ENCODE measurements at places on chromosomes 7 and 10.

DNA sequence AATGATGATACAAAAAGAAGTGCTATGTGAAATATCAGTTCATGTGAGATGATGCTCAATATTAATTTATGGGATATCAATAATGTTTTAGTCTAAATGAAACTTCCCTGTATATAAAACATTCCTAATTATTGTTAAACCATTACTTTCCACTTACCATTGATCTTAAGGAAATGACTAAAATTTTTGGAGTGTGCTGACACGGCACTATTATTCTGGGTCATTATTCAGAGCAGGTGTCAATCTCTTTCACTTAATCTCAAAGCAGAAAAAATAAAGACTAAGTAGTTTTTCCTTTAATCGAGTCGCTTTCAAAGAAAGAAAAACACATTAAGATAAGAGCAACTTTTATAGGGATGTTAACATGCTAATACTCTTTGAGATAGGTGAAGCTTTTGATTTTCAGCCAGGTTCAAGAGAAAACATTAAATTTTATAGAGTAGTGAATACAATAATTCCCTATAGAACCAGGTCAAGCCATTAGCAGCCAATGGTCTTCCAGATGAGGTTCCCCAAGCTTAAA is 11.4 kb upstream of the CREB5 start:
- no peak for DNase-seq

DNA sequence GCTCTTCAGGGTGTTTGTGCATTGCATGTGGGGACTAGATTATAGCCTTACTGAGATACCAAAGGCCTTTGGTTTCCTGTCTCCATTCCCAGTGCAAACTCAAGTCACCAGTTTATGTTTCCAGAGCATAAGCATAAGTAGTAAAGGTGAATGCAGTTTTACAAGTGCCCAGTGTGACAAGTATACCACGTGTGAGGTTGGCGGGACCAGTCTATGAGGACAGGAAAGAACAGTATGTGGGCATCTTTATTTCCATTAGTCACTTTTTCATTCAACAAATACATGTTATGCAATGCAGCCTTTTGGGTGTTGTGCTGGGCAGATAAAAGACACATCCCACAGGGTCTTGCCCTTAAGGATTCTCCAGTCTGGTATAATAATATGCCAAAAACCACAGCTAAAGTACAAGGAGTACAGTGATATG is 146.5 kb downstream of the ARID5B start:
- no peak for DNase-seq

DNA sequence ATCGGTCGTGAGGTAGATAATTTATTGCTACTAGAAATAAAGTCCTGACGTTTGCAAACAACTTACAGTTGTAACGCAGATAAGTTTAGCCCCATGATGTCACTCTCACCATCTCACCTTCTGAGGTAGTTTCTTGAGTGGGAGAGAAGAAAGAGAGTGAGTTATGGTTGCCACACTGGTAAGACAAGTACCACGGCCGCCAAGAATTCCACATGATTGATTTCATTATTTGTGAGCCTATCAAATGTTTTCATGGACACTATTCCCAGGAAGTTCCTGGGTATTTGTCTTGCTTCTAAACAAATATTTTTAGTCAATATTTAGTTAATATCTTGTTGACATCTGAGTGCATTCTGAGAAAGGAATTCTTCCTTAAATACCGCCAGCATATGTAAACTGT is 339.4 kb upstream of the KIAA1217 start:
- no peak for DNase-seq

DNA sequence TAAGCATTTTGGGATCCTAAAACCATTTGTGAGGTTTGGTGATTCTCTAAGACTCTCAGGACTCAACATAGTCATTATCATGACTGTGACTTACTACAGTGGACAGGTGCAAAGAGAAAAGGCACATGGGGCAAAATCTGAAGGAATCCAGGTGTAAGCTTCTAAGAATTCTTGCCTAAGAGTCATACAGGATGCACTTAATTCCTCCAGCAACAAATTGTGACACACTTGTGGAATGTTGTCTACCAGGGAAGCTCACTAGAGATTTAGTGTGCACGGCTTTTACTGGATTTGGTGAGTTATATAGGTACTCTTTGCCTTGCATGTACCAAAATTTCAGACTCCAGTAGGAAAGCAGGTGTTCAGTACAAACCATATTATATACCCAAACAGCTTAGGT is 47.9 kb downstream of the WAC start:
- DNase-seq, result no peak

- no peak for DNase-seq
Measured at GRCh38 chr7:124779194-124779593, 13.6 kb upstream of the GPR37 start.

DNA sequence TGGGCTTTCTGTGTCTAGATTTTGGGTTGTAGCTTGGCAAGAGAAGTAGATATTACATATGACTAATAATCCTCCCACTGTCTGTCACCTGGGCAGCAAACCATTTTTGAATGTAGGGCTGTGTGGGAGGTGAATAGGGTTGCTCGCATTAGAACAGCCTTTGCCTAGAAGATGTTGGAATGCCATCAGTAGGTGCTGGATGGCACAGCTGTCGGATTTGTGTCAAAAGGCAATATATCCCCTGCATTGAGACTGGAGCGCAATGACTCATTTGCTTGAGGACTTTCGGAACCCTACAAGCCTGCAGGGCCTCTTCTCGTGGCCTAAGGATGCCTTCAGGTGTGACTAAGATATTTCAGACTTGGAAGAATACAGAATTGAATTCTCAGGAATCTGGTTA is 323.8 kb downstream of the GPR158 start:
- DNase-seq, result no peak

DNA sequence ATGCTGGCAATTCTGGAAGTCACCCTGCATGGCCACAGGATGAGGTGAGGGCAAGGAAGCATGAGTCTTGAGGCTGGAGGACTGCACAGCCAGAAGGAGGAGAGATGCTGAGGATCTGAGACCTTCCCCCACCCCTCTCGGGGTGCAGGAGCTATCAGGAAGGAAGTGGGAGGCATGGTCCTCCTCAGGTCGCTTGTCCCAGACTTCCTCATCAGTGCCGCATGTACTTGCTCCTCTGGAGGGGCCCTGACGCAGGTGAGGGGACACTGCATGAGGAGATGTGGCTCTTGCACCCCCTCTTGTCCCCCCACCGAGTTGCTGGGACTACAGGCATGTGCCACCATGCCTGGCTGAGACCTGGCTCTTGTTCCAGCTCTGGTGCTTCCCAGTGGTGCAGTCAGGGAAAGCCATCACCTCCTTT is 5.7 kb upstream of the ZMIZ1 start:
- DNase-seq, result no peak

GRCh38 chr10:17115683-17116082 is 13.9 kb downstream of the CUBN start:
- DNase-seq, result no peak

- DNase-seq, result no peak
Measured at GRCh38 chr10:2700626-2701305, 366.6 kb upstream of the PFKP start.

- no peak for DNase-seq
Measured at GRCh38 chr10:78627254-78627795, 441.4 kb upstream of the ZMIZ1 start.

- no peak for DNase-seq
Measured at GRCh38 chr7:14505906-14506305, 396.6 kb downstream of the DGKB start.

DNA sequence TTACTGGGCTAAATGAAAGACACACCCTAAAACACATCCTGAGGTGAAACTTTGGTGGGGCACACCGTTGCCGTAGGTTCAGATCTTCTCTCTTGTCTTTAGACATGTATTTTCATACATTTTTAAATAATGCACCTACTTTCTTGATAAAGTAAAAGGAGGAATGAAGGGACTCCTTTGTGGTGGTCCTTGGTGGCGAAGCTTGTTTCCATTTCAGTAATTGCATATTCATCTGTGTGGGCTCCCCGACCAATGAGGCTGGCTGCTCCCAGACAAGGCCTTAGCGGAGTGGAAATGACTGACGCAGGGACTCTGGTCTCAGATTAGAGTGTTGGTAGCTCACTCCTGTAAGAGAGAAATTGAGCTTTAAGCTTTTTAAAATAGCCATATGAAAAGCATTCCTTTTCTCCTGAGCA is 815 bp downstream of the CCSER2 start:
- no peak for DNase-seq

- DNase-seq, result no peak
Measured at GRCh38 chr10:69446650-69447151, 4.6 kb upstream of the TSPAN15 start.

DNA sequence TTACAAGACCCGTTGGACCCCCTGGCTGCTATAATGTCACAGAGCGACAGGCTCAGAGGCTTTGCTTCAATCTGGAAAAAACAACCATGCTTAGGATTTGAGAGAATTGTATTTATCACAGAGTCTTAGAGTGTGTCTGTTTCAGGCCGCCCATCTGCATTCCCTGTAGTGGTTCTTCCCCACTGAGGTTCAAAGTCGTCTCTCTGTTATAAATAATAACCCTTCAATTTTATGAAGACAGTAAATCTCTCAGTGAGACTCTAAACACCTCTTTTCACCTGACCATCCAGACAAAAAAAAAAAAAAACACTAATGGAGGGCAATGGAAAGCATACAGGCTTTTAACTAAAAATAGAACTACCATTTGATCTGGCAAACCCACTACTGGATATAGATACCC is 565.4 kb upstream of the AUTS2 start:
- DNase-seq, result no peak

GRCh38 chr7:64687249-64687648 is 21.3 kb downstream of the ZNF107 start:
- DNase-seq, result no peak

DNA sequence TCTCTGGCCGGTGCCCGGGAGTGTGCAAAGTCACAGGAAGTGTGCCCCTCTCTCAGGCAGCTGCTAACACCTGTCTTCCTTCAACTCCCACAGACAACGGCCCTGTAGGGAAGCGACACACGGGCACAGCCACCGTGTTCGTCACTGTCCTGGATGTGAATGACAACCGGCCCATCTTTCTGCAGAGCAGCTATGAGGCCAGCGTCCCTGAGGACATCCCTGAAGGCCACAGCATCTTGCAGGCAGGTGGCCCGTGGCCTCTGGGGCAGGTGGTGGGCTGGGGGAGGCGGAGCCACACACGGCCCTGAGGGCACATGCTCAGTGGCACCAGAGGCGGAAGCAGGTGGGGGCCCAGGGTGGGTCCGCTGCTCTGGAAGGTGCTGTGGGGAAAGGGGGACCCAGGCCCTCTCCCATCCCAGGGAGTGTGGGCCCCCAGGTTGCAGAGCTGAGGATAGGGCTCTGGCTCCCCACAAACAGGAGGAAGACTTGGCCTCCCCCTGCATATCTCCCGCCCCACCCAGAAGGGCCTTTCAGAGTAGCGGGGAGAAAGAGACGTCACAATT is 6.9 kb downstream of the C10orf105 start:
- no peak for DNase-seq
